ENCODE measurements at places on chromosomes 16 and 17. TPM values are rescaled to one million over a fixed set of nuclear protein-coding genes. Genes with fewer than 3 reads are reported as not detected.
A peak's percentile ranks its signal among the peaks of the same experiment; 100 is the strongest.

- H3K27me3 ChIP-seq: no peaks in the 10 kb centered on the region
- peak; percentile 37 for DNase-seq
- peak overlapping the region; percentile 40 for H3K4me3 ChIP-seq
- H3K27ac ChIP-seq: no peak overlapping the region
- H3K4me1 ChIP-seq: peaks cover 22% of the 10 kb centered on the region
- H3K36me3 ChIP-seq: no peaks in the 10 kb centered on the region
Observed at GRCh38 chr16:83953796-83954576, 946 bp downstream of the OSGIN1 start.

Gene ENPP7
- not detected for total RNA-seq

DNA sequence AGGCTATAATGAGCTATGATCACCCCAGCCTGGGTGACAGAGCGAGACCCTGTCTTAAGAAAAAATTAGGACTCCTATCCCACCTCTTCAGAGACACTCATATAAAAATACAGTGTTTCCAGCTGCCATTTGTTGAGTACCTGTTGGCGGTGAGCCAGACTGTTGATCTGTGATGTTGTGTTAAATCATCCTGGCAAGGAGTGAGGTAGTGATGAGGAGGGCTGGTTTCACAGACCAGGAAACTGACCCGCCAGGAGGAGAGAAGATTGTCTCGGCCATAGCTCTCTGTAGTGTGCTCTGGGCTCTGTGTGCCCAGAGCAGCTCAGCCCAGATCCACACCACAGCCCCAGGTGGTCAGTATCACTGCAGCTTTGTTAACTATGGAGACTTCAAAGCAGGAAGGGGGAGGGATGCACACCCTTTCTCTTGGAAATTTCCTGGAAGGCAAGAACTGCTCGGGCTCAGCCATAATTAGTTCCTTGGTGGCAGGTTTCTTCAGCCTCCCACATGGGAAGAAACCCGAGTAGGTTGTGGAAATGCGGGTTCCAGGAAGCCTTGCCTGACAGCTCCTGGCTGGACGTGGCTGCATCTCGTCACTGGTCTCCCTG lies 343.0 kb downstream of the SNX29 start:
- H3K4me1 ChIP-seq: no peaks in the 10 kb centered on the region
- no peak overlapping the region for H3K27ac ChIP-seq
- no peaks in the 10 kb centered on the region for H3K27me3 ChIP-seq
- no peaks in the 10 kb centered on the region for H3K36me3 ChIP-seq

Gene SYT17
- 0.24 TPM for total RNA-seq
